Endodermal cell (in vitro differentiated cells): ENCODE measurements at places on chromosomes 4 and X. TPM values are rescaled to one million over a fixed set of nuclear protein-coding genes. Genes with fewer than 3 reads are reported as not detected.

DNA sequence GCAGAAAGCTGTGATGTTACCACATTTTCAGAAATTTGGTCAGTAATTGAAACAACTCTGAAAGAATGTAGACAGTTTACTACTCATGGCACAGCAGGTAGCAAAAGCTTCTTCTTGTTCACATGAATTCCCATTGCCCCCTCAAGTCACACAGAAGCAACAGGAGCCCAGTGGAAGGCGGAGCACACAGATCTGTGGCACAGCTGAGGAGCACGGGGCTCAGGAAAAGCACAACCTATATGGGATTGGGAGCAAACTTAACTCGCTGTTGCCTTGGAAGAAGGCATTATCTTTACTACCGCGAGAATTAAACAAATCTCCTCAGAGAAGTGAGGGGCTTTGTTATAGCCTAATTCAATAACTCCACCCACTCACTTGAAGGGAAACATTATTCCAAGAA lies 358.5 kb downstream of the SPOCK3 start:
- DNase-seq: peak; percentile 57

DNA sequence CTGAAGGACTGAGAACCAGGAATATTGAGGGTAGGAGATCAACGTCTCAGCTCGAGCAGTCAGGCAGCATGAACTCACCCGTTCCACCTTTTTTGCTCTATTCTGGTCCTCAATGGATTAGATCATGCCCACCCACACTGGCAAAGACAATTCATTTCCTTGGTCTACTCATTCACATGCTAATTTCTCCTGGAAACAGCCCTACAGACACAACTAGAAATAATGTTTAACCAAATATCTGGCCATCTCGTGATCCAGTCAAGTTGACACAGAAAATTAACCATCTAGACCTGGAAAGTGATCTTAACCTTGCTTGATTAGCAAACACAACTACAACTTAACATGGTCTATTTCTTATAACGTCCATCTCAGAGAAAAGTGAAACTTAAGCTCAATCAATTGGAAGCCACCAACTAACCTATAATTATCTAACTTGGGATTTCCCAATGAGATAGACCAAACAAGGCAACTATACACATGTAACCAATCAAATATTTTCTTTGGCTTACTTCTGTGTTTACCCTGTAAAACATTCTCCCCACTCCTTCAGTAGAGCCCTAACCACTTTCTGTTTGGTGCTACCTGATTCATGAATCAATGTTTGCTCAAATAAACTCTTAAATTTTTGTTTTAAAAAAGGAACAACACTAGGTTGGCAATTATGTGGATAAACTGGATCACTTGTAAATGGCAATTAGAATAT lies 69.7 kb upstream of the MAMLD1 start:
- no peak for DNase-seq

The ENPP6 gene
- total RNA-seq: 0.07 TPM in 1 of 2 replicates, not detected in the other

The CORIN gene
- 0.36 TPM in 1 of 2 replicates, not detected in the other for total RNA-seq

DNA sequence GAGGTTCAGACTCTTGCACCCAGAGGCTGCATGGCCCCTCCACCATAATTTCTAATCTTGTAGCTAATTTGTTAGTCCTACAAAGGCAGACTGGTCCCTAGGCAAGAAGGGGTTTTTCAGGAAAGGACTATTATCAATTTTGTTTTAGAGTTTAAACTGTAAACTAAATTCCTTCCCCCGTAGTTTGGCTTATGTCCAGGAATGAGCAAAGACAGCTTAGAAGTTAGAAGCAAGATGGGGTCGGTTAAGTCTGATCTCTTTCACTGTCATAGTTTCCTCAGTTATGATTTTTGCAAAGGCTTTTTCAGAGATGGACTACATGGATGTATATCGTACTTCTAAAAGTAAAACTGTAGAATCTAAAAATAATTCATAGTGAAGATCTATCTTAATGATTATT lies 258.1 kb upstream of the IL1RAPL1 start:
- DNase-seq: no peak

The FABP2 gene
- total RNA-seq: not detected in 2 replicates

The RNF128 gene
- 0.74 to 1.1 TPM (median 0.84 TPM) in 3 replicates for total RNA-seq

GRCh38 chr4:13670456-13671160 lies 43.1 kb upstream of the BOD1L1 start:
- DNase-seq: no peak

GRCh38 chr4:89434364-89434988 lies 126.9 kb upstream of the GPRIN3 start:
- DNase-seq: no peak

DNA sequence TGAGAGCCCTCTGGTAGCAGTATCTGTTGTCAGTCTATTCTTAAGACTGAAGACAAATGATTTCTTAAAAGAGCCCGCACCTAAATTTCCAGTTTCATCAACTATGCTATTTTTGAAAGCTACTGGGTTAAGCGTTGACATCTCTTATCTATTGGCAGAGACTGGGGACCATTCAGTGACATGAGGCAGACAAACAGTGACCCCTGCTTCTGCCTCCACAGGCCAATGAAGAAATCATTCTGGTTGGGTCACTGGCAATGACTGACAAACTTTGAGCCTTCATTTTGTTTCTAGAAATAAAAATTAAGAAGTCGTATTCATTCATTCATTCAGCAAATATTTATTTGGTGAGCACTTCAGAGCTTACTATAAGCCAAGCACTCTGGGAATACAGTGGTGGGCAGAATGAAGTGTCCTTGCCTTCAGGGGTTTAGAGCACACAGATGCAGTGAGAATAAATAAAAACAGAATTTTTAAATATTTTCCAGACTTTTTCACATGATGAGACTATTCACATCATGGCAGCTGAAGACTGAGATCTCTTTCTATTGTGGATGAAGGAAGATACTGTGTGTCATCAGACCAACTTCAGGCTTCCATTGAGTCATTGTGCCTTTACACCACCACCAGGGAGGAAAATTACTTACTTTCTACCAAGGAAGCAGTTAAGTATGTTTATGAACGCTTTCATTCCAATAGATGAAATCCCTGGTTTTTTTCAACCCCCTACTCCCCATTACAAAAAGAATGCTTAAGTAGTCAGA lies 36.0 kb downstream of the SORBS2 start:
- DNase-seq: no peak

- DNase-seq: no peak
Measured at GRCh38 chrX:34381241-34381640, 249.1 kb upstream of the FAM47A start.

- DNase-seq: no peak
Measured at GRCh38 chr4:126727461-126727860, 905.3 kb upstream of the INTU start.

DNA sequence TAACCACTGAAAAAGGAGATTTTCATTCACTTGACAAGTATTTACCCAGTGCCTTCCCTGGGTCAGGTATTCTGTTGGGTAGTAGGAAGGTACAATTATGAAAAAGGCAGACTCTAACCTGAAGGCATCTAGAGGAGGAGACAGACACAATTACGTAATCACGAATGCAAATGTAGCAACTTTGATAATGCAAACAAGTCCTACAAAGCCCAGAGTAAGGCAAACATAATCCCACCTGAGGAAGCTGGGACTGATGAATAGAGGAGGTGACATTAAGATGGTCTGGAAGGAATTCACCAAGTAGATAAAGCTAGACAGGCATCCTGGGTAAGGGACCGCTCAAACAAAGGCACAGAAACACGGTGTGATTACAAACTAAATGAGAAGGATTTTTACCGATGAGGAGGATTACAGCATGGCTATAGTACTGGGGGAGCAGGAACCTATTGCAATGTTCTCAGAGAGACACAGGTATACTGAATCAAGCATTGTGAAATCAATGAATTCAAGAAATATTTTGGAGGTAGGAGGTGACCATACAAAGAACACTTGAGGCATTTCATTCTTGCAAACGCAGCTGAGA lies 37.1 kb downstream of the TMEM150C start:
- no peak for DNase-seq

The DAPP1 gene
- not detected in 3 replicates for total RNA-seq

- DNase-seq: peak; percentile 94
Measured at GRCh38 chr4:65670331-65671031, at the start of gene EPHA5. TSS of gene EPHA5 (minus strand) at chr4:65670489. CDS start at chr4:65669742, 747 bp downstream.

GRCh38 chr4:54842656-54843055 lies 184.9 kb downstream of the KIT start:
- no peak for DNase-seq

- DNase-seq: no peak
Measured at GRCh38 chr4:8067274-8067936, 91.2 kb downstream of the ABLIM2 start.

DNA sequence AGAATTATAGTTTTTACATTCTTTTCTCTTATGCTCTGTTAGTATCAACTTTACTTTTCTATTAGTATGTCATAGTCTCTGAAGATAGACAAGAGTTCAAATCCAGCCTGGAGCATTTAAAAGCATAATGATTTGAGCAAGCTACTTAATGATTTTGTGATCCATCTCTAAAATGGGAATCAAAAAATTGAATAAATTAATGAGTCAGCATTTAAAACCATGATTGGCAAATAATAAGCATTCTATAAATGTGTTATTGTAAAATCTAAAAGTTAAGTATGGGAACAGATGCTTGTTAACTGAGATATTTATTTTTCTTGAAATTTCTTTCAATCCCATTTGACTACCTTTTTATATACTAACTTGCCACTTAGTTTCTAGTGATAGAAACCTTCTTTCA lies 391.6 kb downstream of the PCDH7 start:
- no peak for DNase-seq

The CLTRN gene
- 1.8 to 2.4 TPM (median 2.1 TPM) in 3 replicates for total RNA-seq

DNA sequence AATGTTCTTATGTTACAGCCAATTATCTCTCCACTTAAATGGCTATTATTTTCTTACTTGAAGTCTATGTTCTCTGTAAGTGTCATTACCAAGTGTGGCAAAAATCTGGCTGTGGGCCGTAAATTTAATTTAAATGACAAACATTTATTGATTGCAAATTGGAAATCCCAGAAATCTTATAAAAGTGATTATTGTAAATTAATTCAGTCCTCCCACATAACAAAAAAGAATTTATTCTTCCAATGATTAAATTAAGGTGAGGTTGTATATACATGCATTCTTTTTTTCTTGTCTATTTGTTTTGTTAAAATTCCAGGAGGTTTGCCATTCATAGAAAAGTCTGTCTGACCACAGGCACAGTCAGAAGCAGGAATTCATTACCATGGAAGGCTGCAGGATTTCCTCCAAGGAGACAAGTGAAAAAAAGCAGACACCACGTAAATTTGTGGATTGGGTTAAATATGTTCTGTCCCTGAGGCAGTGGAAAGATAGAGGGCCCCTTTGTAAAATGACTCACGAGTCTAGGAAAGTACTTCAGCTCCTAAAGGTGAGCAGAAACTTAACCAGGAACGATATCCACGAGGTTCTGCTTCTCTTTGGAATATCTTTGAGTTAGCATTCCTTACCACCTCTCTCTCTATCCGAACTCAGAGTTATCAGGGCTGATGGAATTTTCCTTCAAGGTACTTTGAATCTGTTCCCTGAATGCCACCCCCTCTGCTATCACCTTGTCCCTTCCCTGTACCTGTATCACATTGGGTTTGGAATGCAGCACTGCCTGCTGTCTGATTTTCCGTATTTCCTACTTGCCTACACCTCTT lies 10.7 kb downstream of the PPARGC1A start:
- peak; percentile 45 for DNase-seq

GRCh38 chr4:34181891-34182290 lies 2062.4 kb downstream of the ARAP2 start:
- DNase-seq: no peak

The PNCK gene
- total RNA-seq: 2.8 and 3.7 TPM in 2 replicates

DNA sequence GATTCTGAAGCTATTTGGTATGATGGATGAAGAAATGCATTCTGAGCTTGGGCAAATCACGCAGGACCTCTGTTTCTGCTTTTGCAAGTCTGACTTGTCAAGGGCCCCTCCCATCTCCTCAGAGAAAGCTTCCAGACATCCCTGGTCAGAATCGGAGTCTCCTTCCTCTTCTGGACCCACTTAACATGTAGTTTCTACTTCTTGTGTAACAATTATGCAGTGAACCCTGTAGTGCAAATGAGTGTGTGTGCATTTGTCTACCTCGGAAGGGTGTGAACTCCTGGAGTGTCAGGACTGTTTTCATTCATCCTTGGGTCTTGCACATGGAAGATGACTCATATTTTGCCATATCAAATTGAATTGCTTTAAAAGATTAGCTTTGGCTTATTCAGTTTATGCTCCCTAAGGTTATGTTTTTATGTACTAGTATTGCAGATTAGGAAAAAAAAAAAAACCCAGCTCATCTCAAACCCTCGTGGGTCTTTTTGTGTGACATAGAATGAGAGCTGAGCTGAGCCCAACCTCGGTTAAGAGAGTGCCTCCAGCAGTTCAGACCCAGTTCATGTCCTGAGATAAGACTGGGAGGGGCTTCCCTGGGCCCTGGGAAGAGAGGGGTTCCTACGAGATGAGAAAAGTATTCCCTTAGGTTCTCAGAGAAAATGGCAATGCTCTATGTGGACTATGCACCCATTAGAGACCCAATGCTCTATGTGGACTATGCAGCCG lies 61.1 kb upstream of the RPL34 start:
- DNase-seq: no peak

- no peak for DNase-seq
Measured at GRCh38 chr4:98528882-98529281, 129.5 kb downstream of the TSPAN5 start.

DNA sequence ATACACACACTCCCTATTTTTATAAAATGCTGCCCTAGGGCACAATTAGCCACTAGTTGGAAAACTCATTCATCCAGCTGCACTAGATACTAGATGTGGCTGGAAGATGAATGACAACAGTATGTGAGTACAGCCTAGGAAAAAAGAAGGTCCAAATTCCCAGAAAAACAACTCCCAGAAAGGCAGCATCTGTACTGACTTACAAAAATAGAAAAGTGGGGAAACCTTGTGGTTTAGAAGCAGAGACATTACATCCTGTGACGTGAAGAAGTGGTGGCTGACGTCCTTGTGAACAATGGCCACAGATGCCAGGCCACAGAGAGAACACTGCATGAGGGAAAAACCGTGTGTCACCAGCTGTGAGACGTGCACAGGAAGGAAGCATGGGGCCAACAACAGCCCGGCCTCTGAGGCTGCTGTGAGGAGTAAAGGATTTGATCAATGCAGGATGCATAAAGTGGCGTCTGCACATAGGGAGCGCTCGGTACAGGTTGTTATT lies 81.2 kb downstream of the SPRY1 start:
- DNase-seq: no peak

GRCh38 chr4:151443247-151443646 lies 34.3 kb downstream of the FHIP1A start:
- no peak for DNase-seq

DNA sequence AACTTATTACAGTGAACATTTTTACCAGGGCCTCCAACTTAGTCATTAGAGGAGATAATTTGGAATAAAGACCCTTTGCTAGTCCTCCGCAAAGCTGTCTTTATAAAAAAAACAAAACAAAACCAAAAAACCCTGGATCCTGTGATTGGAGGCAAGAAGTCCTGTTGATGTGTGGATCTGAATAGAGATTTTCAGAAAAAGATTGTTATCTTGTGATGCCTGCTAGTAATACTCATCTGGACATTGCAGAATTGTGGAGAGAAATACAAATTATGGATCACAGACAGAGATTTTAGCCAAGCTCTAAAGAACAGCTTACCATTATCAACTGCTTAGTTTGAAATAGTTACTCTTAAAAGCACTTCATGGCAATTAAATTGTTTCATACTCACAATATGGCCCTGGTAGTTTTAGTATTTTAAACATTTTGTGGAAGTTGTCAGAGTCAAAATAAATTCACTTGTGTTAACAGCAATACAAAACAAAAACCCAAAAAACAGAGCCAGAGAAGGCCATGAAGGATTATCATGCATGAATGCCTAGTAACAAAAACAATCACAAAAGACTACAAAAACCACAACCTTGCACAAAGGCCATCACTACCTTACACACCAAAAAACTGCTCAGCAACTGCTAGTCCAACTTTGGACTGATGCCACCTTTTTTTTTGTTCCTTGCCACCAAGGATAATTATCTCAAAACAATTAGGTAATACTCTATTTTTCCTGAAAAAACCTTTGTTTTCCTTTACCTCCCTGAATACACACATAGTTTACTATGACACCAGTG lies 514.5 kb upstream of the SLIT2 start:
- DNase-seq: no peak
